H4 (cell line): ENCODE measurements at places on chromosomes 1 and 21. TPM values are rescaled to one million over a fixed set of nuclear protein-coding genes. Genes with fewer than 3 reads are reported as not detected.
A peak's percentile ranks its signal among the peaks of the same experiment; 100 is the strongest.

DNA sequence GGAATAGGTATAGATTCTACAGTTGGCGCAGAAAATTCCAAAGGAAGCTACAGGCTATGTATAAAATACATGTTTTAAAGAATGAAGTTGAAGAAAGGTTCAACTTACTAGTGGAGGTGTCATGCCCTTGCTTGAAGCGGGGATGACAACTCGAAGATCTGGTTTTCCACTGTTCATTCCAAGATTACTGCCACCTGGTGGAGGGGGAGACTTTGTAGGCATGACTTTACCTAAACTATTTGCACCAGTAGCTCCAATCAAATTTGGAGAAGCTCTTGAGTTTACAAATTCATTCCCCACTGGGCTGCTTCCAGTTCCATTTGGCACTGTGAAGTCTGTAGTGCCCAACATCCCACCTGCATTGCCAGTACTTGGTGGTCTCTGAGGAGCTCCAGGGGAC, 81.7 kb downstream of the AXDND1 start:
- peak; percentile 6 for DNase-seq

- no peak for DNase-seq
Measured at GRCh38 chr1:183092350-183092749, 69.1 kb downstream of the LAMC1 start.

DNA sequence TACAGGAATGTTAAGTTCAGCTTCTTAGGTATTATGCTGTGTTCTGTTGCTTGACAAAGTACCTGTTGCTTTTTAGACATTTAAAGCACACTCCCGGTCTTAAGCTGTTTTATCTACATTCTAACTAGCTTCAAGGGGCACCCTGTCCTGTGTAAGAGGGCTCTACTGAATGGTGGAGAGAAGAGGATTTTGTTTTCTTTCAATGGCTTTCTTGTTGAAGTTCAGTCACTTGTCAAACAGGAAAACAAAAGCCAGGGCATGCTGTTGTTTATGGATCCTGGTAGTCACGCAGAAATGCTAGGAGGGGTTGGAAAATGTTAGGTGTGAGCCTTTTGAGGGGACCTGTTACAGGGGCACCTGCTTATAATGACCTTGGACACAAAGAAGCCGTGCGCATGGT, 30.7 kb downstream of the PGM1 start:
- DNase-seq: no peak

- no peak for DNase-seq
Measured at GRCh38 chr1:154739654-154740053, 130.4 kb downstream of the KCNN3 start.

- DNase-seq: no peak
Measured at GRCh38 chr1:173413271-173413707, 63.8 kb upstream of the PRDX6 start.

- no peak for DNase-seq
Measured at GRCh38 chr1:20487236-20487590, 1.2 kb upstream of the CAMK2N1 start.

- no peak for DNase-seq
Measured at GRCh38 chr1:16048573-16049189, 5.1 kb downstream of the CLCNKB start.

GRCh38 chr1:3258386-3259003, 189.5 kb downstream of the PRDM16 start:
- no peak for DNase-seq

GRCh38 chr1:161440312-161440894, 64.9 kb upstream of the FCGR2A start:
- peak; percentile 56 for DNase-seq

DNA sequence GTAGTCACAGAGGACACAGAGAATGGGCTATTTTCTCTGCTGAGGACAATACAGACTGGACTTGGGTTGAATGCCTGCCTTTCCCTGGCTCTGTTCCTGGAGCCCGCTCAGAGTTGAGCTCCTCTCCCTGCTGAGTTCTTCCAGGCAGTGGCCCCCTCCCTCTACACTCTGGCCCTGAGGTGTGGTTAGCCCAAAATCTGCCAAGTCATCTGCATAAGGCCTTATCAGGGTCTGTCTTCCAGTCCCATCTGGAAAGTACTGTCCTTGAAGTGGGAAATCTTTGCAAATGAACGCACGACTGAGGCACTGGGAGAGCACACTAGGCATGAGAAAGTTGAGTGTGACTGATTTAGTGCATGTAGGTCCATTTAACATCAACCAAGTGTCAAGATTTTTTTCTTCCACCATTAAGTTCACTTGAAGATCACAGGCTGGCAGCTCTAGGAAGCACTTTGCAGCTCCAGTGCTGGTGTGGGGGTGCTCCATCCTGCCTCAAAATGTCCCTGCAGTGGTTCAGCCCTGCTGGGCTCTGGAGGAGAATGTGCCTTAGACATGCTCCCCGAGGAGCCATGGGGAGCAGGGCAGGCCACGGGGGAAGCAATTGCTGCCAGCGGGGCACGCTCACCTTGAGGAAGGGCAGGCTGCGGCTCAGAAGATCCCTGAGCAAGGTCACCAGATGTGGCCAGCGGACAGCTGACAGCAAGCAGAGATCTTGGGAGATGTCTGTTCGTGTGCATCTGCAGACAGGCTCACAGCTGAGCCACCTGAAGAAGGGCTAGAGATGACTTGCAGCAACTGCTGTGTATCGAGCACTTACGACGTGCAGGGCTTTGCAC, 41.5 kb downstream of the IER5 start:
- DNase-seq: no peak

DNA sequence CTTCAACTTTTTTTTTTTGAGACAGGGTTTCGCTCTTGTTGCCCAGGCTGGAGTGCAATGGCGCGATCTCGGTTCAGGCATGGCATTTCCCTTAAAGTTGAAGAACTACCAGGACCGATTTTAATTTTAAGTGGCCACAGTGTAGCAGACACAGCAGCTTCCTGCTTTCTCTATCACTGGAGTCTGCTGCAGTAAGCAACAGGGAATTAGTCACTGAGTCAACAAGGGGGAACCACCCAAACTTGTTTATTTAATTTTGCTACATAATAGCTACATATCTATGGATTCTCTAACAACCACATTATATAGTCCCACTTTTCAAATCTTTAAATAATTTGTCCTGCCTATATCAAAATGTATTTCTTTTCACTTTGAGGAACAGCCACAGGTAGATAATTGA, 12.5 kb upstream of the TNNI3K start:
- DNase-seq: peak; percentile 16

- DNase-seq: no peak
Measured at GRCh38 chr1:194341587-194341986, 1155.2 kb upstream of the B3GALT2 start.

- DNase-seq: no peak
Measured at GRCh38 chr1:15146142-15146680, 7.3 kb upstream of the TMEM51 start.

GRCh38 chr21:32442566-32443318, 30.2 kb downstream of the EVA1C start:
- no peak for DNase-seq

DNA sequence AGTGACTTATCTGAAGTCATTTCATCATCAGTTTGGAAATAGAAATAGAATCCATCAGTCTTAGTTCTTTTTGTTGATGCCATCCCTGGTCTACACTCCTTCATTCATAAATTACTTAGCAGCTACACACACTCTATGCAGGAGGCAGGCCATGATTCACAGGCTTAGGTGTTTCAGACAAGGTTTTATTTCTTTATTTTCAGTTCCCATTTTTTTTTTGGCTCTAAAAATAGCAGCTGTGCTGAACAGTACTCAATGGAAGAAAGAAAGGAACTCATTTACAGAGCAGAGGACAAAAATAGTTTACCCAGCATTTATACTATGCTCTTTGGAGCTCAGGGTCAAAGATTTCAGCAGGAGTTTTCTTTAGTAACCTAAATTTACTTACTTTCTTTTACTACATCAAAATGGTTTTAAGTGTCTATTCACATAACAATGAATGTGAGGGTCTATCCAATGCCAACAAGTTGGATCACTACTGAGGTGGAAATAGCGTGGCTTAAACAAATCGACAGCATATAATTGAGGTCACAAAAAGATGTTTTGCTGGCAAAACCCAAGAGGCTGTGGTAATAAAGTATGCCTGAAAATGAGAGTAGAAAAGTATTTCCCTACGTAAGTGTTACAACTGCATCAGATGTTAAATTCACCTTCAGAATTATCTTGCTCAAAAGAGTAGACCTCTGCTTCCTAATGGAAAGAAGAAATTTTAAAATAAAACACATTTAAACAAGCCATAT, 7.7 kb downstream of the KRTAP19-8 start:
- no peak for DNase-seq

- no peak for DNase-seq
Measured at GRCh38 chr1:113201560-113201959, 128.6 kb downstream of the LRIG2 start.

- no peak for DNase-seq
Measured at GRCh38 chr1:220544901-220545303, 17.0 kb downstream of the MARK1 start.

GRCh38 chr1:234553240-234554188, 56.5 kb downstream of the IRF2BP2 start:
- DNase-seq: peak; percentile 46

DNA sequence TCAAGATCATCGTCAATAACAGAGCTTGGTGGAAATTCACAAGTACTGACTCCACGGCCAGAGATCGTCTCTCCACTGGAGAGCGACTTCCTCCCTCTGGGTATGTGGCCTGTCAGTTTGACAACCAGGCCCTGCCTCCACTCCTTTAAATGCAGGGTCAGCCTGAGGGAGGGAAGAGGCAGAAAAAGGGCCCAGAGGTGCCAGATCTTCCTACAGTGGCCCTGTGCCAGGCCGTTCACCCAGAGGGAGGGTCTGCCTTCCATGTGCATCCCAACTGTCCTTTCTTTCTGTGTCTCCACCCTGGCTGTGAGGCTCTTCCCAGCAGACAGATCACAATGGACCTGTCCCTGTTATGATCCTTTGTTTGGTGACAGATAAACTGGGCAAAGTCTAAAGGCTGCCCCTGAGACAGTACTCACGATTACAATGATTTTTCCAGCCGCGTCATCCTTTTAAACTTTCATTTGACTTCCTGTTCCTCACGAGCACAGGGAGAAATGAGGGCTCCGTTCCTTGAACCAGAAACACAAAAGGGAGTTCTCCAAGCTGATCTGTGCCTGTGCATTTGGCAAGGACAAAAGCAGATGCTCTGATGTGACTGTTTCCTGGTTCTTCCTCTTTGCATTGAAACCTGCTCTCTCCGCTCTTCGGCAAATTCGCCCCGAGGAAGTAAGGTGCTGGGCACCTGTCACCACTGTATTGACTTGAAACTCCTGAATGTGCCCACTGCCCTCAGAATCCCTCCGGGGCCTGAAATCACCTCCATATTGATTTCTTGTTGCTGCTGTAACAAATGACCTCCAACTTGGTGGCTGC, 126.7 kb downstream of the PGBD5 start:
- DNase-seq: no peak

Gene GREM2
- total RNA-seq: 0.08 and 0.66 TPM in 2 replicates

Gene SUSD4
- total RNA-seq: 0.14 and 0.99 TPM in 2 replicates

Gene SHISAL2A
- not detected in 2 replicates for total RNA-seq

Gene C1orf56
- 0.86 and 2.7 TPM in 2 replicates for total RNA-seq

Gene SETD4
- total RNA-seq: 14.6 and 18.0 TPM in 2 replicates

Gene ADAR
- 110 and 120 TPM in 2 replicates for total RNA-seq

Gene GPR52
- not detected in 2 replicates for total RNA-seq
